ENCODE measurements at places on chromosomes 12 and 14.
A peak's percentile ranks its signal among the peaks of the same experiment; 100 is the strongest.

DNA sequence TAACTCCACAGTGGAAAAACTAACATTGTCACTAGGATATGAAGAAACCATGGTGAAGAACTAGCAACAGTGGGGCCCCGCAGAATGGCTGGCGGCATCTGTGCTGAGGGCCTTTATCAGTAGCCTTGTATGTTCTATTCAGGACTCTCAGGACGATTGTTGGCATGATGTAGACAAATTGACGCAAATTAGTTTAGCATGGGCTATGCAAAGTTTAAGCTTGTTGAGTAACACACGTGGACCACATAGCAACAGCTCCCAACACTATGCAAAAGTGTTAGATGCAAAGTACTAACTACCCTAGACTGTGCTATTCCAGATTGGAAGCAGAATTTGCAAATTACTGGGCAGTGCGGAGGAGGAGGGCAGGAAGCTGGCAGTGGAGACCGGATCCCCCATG lies 38.2 kb upstream of the TMEM263 start:
- no peak for DNase-seq

GRCh38 chr12:69703146-69703642 lies 4.1 kb upstream of the BEST3 start:
- no peak for DNase-seq

DNA sequence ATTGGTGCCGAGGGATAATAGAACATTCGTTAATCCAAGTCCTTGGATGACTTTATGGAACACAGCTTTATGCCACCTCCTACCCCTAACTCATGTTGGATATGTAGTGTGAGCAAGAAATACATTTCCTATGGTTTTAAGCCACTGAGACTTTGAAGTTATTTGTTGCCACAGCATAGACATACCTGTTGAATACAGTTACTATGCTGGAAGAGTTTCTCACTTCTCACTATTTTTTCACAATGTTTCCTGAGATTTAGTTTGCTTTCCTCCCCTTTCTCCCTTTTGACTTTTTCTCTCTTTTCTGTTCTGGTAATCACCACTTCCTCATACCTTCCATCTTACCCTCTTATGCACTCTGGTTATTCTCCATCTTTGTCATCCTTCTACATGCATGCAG lies 7.5 kb upstream of the CLEC4E start:
- DNase-seq: no peak

DNA sequence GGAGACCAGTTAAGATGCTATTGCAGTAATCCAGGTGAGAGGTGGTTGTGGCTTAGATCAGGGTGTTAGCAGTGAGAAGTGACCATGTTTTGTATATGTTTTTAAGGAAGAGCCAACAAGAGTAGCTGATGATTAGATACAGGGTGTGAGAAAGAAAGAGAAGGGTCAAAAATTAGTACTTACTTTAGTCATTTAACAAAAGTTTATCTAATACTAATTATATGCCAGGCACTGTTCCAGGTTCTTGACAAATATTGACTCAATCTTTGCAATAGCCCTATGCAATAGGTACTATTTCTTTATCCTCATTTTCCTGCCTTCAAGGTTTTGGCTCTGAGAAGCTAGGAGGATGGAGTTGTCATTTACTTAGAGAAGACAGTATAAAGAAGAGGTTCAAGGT lies 70.2 kb downstream of the SSPN start:
- DNase-seq: no peak

GRCh38 chr12:20494851-20495250 lies 126.5 kb downstream of the PDE3A start:
- no peak for DNase-seq

- DNase-seq: peak; percentile 83
Observed at GRCh38 chr14:66401449-66402095, 84.6 kb upstream of the CCDC196 start.

DNA sequence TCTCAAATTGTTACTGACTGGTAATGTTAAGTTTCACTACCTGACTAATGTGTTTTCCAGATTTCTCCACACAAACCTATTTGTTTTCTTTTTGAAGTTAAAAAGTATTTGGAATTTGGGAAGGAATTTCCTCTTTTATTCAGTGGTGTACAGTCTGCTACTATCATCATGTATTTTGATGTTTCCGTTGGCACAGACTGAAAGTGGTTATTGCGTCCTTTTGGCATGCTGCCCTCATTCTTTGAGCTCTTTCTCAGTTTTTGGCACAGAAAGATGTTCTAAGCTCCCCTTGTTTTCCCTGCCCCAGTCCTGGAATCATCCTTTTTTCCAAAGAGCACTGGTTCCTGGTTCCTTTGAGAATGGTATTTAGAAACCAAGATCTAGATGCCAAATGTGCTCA lies 31.4 kb upstream of the RTRAF start:
- DNase-seq: no peak

DNA sequence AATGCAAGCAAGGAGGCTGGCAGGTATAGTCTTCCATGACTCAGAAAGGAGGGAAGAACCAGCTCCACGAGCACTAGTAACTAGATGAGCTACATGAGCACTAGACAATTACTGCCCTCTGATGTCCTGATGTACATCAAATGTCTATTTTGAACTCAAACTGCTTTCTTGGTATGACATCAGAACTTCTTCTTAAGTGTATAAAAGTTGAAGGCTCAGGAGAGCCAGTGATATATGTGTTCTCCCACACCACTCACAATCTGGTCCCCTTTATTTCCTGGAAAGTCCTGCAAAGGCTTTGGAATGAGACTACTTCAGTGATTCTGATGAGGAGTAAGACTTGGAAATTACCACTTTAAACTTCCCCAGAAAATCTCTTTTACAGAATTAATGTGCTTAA lies 18.5 kb upstream of the DHRS7 start:
- DNase-seq: peak; percentile 62

GRCh38 chr14:20486684-20487395 lies 17.6 kb downstream of the PNP start:
- DNase-seq: no peak

GRCh38 chr14:24436355-24437019 lies 6.1 kb downstream of the SDR39U1 start:
- DNase-seq: peak; percentile 78

GRCh38 chr14:92657457-92658142 lies 90.8 kb downstream of the LGMN start:
- DNase-seq: no peak

DNA sequence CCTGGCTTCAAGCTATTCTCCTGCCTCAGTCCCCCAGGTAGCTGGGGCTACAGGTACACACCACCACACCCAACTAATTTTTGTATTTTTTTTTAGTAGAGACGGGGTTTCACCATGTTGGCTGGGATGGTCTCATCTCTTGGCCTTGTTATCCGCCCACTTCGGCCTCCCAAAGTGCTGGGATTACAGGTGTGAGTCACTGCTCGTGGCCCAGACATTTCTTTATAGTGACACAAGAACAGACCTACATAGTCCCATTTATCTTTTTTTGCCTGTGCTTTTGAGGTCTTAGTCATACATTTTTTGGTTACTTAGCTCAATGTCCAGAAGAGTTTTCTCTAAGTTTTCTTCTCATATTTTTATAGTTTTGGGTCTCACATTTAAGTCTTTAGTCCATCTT lies 247.4 kb downstream of the SYT10 start:
- DNase-seq: no peak

- no peak for DNase-seq
Observed at GRCh38 chr12:10395390-10395998, 5.7 kb upstream of the KLRK1 start.

- DNase-seq: no peak
Observed at GRCh38 chr14:64265222-64265621, 28.9 kb downstream of the ESR2 start.

- DNase-seq: no peak
Observed at GRCh38 chr12:67982164-67982563, 7.1 kb upstream of the IFNG-AS1 start.

GRCh38 chr12:46548605-46549071 lies 176.1 kb upstream of the SLC38A2 start:
- DNase-seq: no peak

DNA sequence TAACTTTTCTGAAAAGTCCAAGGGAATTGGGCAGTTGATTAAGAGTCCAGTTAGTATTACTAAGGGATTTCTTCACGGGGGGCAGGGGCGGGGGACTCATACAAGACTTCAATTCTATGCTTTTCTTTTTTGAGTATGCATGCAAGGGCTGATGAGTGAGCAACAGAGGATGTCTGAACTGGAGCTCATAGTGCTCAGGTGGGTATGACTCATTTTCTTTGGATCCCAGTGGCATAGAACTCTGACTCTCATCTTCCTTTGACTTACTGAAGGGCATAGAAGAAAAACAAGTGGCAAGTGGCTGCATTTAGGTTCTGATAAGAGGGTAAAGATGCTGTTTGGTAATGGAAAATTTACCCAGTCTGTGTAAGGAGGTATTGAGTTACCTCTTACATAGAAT lies 749.2 kb downstream of the NOVA1 start:
- DNase-seq: no peak

DNA sequence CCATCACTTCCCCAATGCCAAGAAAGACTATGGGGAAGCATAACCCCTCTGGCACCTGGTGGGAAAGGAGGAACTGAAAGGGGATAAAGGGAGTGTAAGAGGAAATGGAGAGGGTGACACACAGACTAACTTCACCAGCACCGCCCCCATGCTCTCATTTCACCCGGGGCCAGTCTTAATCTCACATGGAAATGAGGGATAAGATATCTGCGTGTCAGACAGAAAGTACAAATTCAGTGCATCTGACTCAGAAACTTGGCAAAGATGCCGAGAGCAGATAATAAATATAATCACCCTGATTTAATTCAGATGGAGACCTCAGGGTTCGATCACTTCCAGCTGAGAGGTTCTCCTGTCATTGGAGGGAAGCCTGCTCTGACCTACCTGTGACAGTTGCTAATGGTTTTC lies 191.6 kb downstream of the DUSP6 start:
- no peak for DNase-seq

DNA sequence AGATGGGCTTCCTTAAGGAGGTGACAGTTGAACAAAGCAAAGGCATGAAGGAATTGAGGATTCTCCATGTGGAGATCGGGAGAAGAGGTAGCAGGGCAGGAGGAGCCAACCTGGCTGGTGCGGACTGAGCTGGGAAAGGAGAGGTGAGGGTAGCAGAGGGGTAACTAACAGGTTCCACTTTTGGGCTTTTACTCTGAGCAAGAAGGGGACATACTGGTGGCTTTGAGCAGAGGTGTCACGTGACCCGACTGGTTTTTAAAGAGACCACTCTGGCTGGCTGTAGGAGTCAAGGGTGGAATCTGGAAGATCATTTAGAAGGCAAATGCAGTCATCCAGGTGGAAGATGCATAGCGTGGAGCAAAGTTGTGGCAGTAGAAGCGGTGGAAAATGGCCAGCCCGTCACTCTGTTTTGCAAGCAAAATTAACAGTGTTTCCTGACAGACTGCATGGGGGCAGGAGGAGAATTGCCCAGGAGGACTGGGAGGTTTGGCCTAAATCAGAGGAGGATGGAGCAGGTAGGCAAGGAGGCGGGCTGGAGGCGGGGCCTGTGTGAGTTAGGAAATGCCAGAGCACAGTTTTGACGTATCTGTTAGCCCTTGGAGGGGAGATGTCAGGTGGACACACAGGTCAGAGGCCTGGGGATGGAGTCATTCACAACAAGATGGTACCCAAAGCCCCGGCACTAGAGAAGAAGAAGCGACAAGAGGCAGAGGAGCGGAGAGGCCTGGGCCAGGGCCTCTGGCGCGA lies 156.3 kb upstream of the FKBP4 start:
- DNase-seq: no peak

GRCh38 chr14:103594265-103594664 lies 31.5 kb downstream of the COA8 start:
- peak; percentile 86 for DNase-seq

GRCh38 chr12:55694651-55695050 lies 13.1 kb downstream of the ITGA7 start:
- no peak for DNase-seq

- no peak for DNase-seq
Observed at GRCh38 chr14:66804141-66804540, 296.2 kb downstream of the GPHN start.

DNA sequence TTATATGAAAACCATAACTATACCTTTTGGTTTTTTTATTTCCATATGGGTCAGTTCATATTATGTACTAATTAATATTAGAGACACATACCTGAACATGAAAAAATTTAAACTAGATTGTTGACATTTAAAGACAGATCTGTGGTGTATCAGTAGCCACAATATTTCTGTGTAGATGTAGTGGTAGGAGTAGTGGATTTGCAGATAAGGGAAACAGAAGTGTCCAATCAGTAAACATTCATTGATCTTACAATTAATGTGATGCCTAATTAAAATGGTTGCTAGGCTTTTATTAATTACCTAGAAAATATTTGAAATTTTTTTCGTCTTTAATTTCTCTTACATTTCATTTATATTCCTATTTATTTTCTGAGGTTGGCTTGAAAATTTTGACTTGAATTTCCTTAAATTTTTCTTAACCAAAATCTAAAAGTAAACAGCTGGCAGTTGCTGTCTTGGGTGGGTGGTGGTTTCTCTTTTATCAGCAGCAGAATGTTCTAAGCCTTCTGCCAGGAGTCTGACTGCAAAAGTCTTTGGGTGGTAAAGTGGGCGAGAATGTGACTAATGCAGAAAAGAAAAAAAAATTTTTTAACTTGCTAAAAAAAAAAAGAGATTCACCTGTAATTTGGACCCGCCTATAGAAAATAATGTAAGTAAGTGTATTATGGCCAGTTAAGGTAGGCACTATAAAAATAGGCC lies 2.4 kb downstream of the FGFR1OP2 start:
- no peak for DNase-seq

GRCh38 chr12:66636771-66637170 lies 42.1 kb downstream of the GRIP1 start:
- DNase-seq: no peak

GRCh38 chr14:50402965-50403364 lies 6.3 kb upstream of the CDKL1 start:
- DNase-seq: no peak

DNA sequence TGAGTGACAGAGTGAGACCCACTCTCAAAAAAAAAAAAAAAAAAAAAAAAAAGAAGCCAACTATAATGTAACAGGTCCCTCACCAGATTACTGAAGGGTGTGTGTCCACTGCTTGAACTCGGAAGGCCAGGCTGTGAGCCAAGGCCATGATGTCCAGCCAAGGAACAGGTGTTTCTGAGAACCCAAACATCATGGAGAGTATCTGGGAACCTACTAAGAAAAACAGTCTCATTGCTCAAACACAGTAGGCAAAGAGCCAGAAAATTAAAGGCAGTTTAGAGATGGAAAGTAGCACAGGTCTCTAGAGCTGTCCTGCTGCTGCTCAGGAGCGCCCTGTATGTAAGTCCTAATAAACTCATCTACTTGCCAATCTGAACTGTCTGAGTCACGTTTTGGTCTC lies 12.5 kb upstream of the MAP4K5 start:
- no peak for DNase-seq

DNA sequence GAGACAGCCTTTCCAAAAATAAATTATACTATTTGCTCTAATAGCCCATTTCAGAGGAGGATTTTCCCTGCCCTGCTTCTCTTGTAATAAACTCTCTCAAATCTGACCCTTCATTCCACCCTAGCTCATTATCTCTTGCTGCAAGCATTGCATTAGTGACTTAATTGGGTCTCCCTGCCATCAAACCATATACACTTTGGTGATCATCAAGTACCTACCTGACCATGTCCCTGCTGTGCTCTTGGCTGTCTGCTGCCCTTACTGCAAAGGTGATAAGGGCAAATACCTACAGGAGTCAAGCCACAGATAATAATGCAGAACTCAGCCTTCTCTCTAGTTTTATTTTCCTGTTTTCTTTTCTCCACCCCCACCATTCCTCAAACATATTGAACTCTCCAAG lies 88.4 kb downstream of the LIN7A start:
- DNase-seq: no peak

Measured in NCI-H524 (cell line).